Naive thymus-derived CD4-positive, alpha-beta T cell (primary cell): ENCODE measurements at places on chromosomes 4 and X.

DNA sequence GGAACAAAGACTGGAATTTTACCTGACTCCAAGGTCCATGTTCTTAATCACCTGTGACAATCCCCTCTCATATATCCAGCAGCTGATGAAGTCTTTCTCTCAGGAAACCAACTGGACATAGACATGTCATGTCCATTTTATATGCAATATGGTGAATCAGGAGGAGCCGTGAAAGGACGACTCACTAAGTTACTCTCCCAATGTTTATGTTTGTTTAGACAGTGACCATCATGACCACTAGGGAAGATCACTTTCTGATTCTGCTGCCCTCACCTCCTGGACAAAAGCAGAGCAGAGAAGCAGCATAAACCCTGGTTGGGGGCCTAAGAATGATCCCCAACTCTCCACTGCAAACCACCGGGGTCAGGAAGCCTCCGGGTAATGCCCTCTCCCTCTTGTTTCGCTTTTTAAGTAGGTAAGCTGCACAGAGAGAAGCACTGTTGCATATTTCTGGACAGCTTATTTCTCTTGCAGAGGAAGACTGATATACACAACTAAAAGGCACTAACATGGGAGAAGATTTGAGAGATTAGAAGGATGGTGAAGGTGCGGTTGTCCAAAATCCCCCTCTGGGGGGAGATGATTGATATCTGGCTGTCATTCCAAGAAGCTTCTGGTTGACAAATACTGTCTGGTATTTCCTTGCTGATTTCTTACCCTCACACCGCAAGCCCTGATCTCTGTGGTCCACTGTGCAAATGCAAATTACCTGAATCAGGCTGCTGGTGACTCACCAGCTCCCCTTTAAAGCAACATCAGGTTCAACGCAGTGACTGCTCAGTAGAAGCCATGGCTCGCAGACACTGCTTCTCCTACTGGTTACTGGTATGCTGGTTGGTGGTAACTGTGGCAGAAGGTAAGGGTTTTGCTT lies at the start of gene ODAPH:
Gene ODAPH, plus strand, starts transcription at position 773 of the 871 bp plus-strand sequence. Its CDS starts 17 bp downstream, at position 790.
- DNase-seq = no peak

DNA sequence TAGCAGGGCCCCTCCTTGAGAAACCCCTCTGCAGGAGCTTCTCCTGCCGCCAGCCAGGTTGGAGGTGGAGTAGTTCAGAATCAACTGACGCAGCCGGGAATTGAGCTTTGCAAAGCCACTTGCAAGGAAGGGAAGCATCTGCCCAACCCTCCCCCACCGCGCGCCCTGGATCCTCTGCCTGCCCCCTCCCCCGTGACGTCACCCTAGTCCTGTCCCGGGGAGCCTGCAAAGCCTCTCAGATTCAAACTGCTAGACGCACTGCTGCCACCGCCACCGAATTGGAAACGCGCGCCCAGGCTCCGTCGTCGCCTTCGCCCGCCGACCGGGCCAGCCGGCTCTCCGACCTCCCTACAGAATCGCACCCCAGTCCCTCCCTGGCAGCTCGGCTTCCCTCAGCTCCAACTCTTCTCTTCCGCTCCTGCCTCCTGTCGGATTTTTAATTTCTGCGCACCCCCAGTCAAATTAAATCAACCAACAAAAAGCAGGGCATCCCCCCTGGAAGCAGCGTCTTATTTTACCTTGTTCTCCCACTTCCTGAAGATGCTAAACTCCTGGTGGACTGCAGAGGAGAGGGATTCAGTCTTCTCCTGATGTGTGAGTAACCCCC lies 3.8 kb downstream of the SLITRK2 start:
- no peak for DNase-seq

- no peak for DNase-seq
These were observed 37.0 kb upstream of the GPRIN3 start for GRCh38 chr4:89344571-89344970.

GRCh38 chr4:104967034-104967401 lies 179.7 kb upstream of the TET2 start:
- DNase-seq = no peak

GRCh38 chrX:123336666-123337065 lies 152.6 kb downstream of the GRIA3 start:
- DNase-seq = no peak

- DNase-seq = no peak
These were observed 204.0 kb downstream of the RASL11B start for GRCh38 chr4:53066155-53066554.

DNA sequence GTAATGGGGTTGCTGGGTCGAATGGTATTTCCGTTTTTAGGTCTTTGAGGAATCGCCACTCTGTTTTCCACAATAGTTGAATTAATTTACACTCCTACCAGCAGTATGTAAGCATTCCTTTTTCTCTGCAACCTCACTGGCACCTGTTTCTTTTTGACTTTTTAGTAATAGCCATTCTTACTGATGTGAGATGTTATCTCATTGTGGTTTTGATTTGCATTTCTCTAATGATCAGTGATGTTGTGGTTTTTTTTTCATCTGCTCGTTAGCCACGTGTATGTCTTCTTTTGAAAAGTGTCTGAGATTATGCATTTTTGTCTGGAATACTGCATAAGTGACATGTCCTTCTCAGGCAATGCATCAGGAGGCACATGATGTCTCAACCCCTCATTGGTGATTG lies 28.8 kb downstream of the REPS2 start:
- DNase-seq = no peak

GRCh38 chr4:166996216-166996615 lies 238.1 kb downstream of the SPOCK3 start:
- no peak for DNase-seq

DNA sequence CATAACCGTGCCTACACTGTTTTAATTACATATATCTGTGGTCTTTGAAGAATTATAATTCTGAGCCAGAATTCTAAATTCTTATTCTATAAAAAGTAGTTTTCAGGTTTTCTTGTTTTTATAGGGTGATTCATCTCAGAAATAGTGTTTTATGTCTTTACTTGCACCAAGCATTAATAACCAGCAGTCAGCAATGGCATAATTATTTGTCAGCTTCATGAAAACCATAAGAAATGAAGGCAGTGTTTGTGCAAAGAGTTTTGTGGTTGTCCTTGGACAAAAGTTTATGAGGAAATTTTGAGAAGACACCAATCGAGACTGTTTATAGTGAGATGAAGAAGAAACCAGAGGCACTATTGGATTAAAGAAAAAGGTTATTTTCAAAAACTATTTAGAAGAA lies 37.2 kb downstream of the EDNRA start:
- DNase-seq = no peak

DNA sequence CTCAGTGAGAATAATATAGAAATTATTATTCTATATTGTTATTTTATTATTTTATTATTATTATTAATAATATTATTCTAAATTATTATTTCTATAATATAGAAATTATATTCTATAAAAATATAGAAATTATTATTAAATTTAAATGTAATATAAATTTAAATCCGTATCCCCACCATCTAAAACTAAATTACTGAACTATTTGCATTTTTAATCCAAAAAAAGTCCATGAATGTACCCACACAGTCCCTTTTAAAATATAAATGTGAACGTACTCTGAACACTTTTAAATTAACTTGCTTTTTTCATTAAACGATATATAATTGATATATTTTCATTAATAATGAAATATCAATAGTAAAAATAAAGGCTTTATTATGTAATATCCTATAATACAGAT lies 248.3 kb upstream of the PCDH7 start:
- no peak for DNase-seq

- no peak for DNase-seq
These were observed 43.1 kb upstream of the BOD1L1 start for GRCh38 chr4:13670456-13671160.
